Central memory CD8-positive, alpha-beta T cell (primary cell): ENCODE measurements at places on chromosomes 4 and X.

DNA sequence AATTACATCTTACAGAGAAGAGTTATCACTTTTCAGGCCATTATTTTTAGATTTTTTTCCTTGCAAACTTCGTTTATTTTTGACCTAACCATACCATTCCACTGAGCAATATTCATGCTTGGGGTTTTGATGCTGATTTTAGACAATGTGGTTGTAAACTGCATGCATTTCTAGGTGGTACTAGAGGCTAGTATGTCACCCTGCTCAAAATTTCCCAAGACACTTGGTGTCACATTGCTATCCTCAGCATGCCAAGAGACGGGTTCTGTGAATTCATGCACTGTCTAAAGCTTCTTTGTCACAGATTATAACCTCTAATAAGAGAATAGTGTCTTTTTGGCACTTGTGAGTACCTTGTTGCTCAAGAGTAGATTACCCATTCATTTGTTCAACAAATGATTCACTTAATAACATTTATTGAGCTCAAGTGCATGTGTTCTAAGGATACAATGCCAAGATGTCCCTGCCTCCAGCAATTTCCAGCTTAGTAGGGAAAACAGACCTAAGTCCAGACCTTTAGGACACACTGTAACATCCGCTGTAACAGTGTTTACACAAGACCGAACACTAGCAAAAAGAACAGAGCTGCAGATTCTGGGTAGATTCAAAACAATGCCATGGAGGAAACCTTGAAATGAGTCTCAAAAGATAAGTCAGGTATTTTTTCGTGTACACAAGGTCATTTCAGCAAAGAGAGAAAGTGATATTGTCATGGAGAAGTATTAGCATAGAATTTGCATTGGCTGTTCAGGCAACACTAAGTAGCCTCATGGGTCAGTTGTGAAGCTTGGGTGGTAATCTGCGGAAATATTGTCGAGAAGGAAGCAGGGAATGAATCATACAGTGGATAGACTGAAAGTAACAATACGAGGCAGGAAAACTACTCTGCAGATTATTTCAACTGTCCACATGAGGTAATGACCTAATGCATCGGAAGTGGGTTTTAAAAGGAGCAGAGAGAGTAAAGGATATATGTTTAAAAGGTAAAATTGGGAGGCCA, 515.1 kb upstream of the ZFP42 start:
- DNase-seq = no peak

DNA sequence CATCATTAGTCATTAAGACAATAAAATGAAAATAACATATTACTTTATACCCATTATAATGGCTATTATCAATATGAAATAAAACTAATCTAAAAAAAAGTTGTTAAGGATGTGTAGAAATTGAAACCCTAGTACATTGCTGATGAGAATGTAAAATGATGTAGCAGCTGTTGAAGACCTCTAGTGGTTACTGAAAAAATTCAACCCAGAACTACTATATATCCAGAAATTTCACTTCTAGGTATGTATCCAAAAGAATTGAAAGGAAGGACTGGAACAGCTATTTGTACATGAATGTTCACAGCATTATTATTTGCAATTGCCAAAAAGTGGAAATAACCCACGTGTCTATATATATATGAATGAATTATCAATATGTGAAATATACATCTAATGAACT, 180.3 kb upstream of the KLHL4 start:
- no peak for DNase-seq

GRCh38 chrX:133749370-133749769, 236.0 kb downstream of the GPC3 start:
- DNase-seq = no peak

DNA sequence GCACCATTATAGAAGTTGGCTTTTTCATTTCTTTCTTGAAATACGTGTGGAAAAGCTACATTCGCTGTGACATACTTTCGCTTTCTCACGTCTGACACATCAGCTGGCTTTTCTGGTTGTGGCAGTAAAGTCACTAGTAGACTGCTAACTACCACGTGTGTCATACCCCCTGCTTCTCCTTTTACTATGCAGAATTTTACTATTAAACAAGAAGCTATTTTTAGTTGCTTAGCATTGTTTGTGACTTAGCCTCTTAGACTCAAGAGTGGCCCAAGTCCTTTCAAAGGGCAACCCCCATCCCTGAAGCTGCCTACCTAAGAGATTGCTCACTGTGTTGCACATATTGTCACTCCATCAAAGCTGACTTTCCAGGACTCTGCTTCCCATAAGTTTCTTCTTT, 2.1 kb upstream of the IL2 start:
- DNase-seq = no peak

DNA sequence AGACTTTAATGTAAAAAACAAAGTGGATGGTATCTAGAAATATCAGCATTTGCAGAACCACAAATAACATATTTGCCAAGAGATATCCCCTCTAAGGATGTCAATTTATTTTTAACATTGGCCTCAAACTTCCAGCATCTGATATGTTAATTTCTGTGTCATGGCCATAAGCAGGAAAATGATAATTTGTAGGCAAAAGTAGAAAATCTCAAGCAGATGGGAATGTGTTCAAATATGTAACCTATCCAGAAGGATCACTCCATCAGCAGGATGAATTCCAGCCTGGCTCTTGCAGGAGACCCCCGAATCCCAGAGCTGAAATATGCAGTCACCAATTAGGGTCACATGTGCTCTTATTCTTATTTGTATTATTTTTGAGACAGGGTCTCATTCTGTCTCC, 55.4 kb upstream of the PRKX start:
- no peak for DNase-seq
